Activated CD4-positive, alpha-beta T cell treated with anti-CD3 and anti-CD28 coated beads, Interleukin-2, Interleukin-4, amounts not matched to agents 100 ng/mL and 50 ng/mL, durations not matched to agents 16 hours and 8 hours (primary cell): ENCODE measurements at places on chromosomes 3 and 15.

DNA sequence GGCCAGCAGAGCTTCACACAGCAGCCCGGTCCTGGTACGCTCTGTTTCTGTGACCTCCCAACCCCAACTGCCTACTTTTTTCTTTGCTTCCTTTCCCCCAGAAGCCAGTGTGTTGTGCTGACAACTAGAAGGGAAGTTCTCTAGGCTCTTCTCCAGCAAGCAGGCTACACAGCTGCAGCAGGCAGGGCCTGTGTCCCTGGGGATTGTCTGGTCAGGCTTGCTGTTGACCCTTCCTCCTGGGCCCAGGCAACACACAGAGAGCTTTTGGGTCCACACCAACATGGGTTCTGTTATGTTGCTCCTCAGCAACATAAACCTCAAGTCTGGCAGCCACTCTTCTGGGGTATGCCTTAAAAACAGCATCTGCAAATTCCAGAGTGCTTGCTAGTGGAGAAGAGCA lies 36.2 kb upstream of the TSPAN3 start:
- no peak for DNase-seq

- no peak for DNase-seq
These were observed 8.5 kb upstream of the FGD5 start for GRCh38 chr3:14810070-14810791.

DNA sequence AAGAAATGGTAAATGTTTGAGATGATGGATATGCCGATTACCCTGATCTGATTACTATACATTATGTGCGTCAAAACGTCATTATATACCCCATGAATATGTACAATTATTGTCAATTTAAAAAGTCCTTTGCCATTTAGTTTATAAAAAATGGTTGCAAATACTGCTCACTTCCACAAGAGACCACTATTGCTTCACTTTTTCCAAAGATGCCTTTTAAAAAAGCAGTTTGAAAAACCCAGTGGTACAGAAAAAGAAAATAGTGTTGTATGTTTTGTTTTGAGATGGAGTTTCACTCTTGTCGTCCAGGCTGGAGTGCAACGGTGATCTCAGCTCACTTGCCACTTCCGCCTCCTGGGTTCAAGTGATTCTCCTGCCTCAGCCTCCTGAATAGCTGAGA lies 39.3 kb downstream of the EDEM1 start:
- peak; percentile 15 for DNase-seq

DNA sequence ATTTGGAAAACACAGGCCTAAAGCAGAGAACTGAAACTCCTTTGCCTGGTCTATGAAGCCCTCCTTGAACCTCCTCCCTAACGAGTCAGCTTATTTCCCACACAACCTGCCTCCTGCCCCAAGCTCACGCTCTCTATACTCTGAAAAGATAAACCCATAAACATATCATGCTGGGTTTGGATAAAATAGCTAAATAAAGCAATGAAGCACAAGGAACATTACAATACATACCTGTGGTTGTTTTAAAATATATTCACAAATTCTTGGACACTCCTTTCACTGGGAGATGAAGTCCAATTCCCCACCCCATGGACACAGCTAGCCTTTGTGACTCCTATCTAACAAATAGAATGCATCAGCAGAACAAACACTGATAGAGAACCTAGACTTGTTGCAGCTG lies 98.2 kb downstream of the PLCH1 start:
- DNase-seq, result no peak

- DNase-seq, result peak; percentile 26
These were observed 29.5 kb upstream of the ZNF710 start for GRCh38 chr15:89971592-89971997.

GRCh38 chr3:171378586-171378985 lies 81.6 kb downstream of the TNIK start:
- DNase-seq, result no peak

DNA sequence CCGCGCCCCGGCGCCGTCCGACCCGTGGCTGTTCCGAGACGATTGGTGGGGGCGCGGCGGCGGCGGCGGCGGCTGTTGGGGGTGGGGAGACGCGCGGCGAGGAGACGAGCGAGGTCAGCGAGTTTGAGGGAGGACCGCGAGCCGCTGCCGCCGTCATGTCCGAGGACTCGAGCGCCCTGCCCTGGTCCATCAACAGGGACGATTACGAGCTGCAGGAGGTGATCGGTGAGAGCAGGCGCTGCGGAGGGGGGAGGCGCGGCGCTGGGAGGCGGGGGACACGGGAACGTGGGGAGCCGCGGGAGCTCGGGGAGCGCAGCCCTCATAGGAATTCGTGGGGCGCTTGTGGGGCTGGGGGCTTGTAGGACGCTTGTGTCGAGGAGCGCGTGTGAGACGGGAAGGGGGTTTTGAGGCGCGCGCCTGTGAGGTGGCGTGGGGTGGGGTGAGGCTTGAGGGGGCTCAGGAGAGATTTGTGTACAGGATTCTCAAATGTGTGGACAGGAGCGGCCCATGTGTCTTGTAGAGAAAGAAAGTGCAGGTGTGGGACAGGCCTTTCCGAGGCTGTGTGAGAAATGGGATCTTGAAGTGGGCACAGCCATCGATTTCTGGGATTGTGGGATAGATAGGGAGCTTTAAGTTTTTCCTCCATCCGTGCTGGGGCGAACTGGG lies 518 bp downstream of the OXSR1 start:
- DNase-seq, result peak; percentile 32

- DNase-seq, result no peak
These were observed 68.8 kb upstream of the GSK3B start for GRCh38 chr3:120163026-120163425.

GRCh38 chr3:122112754-122113153 lies 57.6 kb downstream of the CD86 start:
- no peak for DNase-seq

- DNase-seq, result no peak
These were observed 5.4 kb downstream of the UBE2E1 start for GRCh38 chr3:23811185-23811527.

DNA sequence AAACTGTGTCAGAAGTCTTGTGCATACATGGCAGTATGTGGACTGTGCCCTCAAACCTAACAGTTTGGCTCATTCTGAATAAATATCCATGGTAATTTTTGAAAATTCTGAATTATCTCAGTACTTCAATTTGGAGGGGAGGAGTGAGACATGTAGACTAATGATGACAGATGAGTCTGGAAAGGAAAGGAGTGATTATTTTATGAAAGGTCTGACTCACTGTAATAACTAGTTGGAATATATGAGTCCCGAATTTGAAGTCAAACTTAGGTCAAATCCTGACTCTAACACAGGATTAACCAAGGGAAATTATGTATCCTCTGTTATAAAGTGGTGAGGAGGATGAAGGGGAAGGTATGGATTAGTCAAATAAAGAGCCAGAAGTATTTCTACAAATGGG lies 38.6 kb downstream of the SUCNR1 start:
- no peak for DNase-seq

GRCh38 chr3:28863186-28863585 lies 417.7 kb upstream of the RBMS3 start:
- no peak for DNase-seq

GRCh38 chr15:68278345-68278594 lies 725 bp downstream of the FEM1B start:
- DNase-seq, result peak; percentile 62

DNA sequence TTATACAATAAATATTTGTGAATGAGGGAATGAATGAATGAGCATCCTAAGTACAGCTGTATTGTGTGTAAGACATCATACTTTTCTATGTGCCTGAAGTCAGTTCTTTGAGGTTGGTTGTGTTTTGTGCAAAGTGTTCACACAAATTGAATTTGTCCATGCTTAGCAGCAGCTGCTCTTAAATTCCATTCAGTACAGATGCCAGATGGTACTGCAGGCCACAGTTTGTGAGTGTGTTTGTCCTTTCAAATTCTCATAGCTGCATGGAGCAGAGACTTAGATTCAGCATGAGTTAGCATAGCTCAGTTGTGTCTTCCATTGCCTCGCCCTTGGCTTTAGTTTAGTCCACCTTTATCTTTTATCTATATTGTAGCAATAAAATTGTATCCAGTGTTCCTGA lies 3.8 kb upstream of the ZNF385D start:
- DNase-seq, result no peak

GRCh38 chr15:99315636-99316035 lies 64.4 kb downstream of the LRRC28 start:
- DNase-seq, result no peak

DNA sequence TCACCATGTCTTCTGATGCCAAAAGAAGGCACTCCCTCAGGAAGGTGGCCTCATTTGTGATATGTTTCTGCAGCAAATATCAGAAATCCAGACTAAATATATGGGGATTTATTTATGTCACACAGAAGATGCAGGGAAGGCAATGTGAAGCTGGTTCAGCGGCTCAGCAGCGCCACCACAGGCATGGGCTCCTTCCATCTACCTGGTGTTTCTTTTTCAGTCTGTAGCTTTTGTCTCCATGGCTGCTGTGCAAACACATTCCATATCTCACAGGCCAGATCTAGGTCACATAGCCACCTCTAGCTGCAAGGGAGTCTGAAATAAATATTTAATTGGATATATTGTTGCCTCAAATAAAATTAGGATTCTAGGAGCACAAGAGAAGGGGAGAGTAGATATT lies 502.1 kb upstream of the IL12A start:
- DNase-seq, result no peak

DNA sequence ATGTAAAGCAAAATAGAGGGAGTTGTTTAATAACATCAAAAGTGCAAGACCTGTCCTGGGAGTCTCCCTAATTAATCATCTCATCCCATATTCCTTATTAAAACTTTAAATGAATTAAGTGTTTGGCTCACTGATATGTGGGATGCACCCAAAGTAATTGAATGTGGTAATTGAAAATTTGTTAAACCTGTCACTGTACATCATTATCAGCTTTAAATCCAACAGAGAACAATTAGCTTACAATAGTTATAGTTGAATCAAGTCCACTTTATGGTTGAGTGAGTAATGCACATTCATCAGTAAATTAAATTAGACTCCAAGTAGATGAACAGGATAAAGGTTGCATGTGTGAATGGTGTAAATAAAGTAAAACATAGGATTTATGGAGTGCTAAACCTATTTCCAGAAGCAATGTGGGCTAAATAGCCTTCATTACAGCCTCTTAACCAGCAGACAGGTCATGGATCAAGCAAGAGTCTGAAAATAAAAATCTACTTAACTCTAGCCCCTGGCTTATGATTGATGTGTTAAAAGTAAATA lies 608.2 kb upstream of the CCDC54 start:
- no peak for DNase-seq

DNA sequence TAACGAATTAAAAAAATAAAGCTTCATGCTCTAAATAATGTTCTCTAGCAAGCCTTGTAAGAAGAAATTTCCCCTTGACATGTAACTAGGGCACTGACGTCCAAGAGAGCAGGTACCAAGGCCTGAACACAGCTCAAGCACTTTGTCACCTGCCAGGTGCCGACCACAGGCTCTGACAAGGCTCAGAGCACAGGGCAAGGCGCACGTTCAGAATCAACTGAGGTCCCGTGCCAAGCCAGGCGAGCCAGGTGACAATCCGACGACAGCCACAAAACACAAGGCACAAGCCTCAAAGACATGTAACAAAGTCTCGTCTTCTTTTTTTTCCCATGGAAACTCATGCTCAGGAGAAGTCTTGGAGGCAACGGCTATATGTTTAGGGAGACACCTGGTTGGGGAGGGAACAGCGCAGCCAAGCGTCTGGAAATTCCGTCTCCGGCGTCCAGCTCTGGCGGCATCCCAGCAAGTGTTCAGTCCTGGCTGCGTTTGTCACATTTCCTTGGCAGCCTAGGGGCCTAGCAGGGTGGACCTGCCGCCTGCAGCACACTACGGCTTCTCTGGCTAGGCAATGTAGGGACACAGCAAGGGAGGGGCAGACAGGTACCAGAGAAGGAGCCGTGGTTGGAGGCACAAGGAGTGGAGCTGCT lies 76.7 kb downstream of the ADAMTS17 start:
- DNase-seq, result no peak

GRCh38 chr3:58463181-58463941 lies 28.5 kb upstream of the KCTD6 start:
- DNase-seq, result peak; percentile 94

- no peak for DNase-seq
These were observed 141.2 kb downstream of the LRRC3B start for GRCh38 chr3:26763723-26764122.

DNA sequence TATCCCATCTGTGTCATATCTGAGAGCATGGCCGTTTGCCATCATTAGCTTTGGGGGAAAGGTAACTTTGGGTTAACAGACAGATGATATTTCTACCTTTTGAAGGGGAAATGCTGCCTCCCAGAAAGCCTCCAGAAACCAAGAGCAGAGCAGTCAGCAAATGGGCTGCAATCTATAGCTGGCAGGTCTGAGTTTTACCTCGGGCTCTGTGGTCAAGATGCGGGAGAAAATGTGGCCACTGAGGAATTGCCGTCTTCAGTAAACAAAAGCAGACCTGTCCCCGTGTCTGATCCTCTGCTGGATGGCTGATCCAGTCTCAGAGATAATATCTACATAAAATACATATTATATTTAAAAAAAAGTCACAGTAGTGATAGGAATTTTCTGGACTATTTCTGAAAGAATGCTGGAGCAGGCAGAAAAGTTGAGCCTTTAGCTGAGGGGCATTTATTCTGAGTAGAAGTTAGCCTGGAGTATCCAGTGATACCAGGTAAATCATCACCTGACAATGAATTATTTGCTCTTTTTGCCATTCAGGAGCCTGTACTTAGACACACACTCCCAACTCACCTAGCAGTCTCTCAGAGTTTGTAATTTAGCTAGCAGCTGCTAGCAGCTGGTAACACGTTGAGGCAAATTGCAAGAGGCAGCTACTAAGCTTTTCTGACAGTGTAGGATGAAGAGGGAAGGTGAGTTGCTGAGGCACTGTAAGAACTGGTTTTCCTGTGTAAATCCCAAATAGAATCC lies 285.3 kb upstream of the RARB start:
- DNase-seq, result no peak

GRCh38 chr15:39417366-39418134 lies 163.3 kb upstream of the THBS1 start:
- no peak for DNase-seq

- no peak for DNase-seq
These were observed 563 bp downstream of the PXYLP1 start for GRCh38 chr3:141231952-141232823.
